ENCODE measurements at places on chromosomes 11 and 22. TPM values are rescaled to one million over a fixed set of nuclear protein-coding genes. Genes with fewer than 3 reads are reported as not detected.

DNA sequence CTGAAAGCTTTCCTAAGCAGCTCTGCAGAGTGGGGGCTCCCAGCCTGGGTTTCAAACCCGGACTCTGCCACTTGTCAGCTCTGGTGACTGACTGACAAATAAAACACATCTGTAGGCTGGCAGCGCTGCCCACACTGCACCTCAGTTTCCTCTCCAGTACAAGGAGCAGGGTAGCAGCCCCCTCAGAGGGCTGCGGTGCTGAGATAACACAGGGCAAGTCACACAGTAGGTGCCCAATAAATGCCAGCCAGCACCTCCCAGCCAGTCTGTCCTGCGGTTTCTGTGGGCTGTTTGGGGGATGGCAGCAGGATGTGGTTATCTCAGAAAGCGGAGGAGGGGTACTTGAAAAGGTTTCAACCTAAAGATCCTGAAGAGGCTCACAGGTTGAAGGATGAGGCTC is 1.5 kb downstream of the SYT12 start:
- DNase-seq = no peak

DNA sequence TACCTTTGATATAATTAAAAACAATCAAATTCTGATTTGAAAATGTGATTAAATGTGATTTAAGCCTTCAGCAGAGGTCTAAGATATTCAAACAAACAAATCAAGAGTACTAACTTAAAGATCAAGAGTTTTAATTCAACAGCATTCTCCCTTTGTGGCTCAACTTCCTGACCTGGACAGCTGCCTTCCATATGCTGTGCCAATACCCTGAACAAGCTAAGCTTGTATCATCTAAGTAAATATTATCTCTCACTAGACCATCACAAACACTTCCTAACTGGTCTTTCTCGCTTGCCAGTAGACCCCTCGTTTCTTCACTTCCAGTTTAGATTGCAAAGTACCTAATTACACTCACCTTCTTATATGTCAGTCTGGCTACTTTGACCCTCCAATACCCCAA is 35.9 kb upstream of the P4HA3 start:
- no peak for DNase-seq

Gene TSSC4
- polyA plus RNA-seq = 51.1 TPM

- no peak for DNase-seq
Observed at GRCh38 chr22:46609175-46609690, 11.0 kb upstream of the GRAMD4 start.

- no peak for DNase-seq
Observed at GRCh38 chr22:27433585-27434190, 367.9 kb downstream of the MN1 start.

GRCh38 chr22:41000941-41001721 is 50.0 kb downstream of the RBX1 start:
- no peak for DNase-seq

GRCh38 chr11:64233913-64234586 is at the start of gene VEGFB:
TSS of gene VEGFB (plus strand) at chr11:64234584. CDS start at chr11:64234834, 250 bp downstream.
- DNase-seq = peak; percentile 91

- DNase-seq = peak; percentile 78
Observed at GRCh38 chr11:126284829-126285228, 1.9 kb downstream of the TIRAP start.

DNA sequence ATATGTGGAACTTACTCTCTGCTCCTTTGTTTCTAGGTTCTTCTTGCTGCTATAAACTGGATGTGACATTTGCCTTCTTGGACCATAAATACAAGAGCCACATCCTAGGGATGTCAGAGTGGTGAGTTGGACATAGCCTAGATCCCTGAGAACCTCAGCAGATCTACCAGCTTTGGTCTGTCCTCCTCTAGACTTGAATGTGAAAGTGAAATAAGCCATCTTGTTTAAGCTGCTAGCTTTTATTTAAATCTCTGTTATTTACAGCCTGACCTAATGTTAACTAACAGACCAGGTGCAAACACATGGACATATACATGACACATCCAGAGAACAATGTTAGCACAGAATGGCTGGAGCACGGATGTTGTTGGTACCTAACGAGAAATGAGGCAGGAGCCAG is 36.0 kb downstream of the SLN start:
- no peak for DNase-seq

- DNase-seq = no peak
Observed at GRCh38 chr11:3144296-3145205, 20.6 kb downstream of the OSBPL5 start.

- DNase-seq = no peak
Observed at GRCh38 chr11:122248939-122249338, 132.9 kb upstream of the BLID start.

- no peak for DNase-seq
Observed at GRCh38 chr11:64490562-64491216, 100.3 kb upstream of the SLC22A12 start.

DNA sequence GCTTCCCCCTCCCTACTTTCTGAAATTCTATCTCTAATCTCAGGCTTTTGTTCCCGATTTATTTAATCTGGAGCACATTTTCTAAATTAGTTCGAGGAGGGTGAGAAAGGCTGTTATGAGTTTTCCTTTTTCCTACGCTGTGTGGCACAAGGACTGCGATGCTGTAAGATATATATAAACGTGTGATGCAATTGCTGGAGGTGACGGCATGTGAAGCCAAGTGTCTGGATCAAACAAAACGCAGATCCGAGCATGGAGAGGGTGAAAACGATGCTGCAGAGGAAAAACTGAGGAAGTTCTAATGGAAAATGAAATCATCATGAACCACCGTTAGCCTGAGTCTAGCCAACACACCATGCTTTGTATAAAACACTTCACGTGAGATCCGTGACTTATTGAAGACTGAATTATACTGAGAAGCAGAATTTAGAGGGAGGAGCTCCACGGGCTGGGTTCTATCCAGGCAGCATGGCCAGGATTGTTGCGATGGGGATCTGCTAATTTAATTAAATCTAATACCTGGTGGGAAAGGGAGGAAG is 4.4 kb downstream of the PKNOX2 start:
- DNase-seq = no peak

DNA sequence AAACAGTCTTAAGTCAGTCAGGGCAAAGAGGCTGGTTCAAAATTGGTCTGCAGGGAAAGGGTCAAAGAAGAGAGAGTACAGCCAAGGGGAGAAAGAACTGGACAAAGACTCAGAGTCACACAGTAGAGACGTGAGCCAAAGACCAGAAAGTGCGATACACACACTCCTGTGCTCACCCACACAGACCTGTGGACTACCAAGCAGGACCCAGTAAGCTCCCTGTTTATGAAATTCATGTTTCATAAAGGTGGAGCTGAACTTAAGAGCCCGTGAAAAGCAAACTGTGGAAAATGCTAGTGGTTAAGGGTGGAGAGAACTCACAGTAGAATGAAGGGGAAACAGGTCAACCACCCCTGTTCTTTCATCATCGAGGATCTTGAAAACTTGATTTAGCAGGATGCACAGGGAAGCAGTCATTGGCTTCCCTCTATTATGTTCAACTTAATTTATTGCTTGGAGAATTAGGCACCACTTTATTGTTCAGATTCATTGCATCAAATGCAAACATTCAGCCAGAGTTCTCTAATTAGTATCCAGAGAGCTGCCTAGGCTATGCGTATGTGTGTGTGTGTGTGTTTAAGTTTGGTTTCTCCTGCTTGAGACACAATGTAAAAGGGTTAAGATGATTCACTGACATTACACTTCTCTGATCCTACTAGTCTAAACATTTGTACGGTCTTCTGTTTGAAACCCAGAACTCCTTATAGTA is 160.9 kb upstream of the MTMR2 start:
- no peak for DNase-seq

Gene ZBTB16
- 9.9 TPM for polyA plus RNA-seq

DNA sequence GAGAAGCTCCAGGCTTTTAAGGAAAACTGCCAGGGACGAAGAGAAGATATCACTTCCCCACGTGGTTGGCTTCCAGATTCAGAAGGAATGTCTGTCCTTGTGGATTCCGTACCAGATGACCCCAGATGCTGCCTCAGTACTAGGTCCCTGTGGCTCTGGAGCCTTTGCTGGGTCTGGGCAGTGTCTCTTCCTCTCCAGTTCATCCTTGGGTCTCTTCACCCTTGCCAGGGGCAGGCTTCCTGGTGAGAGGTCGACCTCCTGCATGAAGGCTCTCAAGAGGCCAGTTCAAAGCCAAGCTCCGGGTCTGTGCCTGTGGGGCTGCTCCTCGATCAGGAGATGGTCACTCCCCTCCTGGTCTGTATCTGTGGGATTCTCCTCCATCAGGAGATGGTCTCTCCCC is 74.7 kb upstream of the B3GAT1 start:
- DNase-seq = no peak

DNA sequence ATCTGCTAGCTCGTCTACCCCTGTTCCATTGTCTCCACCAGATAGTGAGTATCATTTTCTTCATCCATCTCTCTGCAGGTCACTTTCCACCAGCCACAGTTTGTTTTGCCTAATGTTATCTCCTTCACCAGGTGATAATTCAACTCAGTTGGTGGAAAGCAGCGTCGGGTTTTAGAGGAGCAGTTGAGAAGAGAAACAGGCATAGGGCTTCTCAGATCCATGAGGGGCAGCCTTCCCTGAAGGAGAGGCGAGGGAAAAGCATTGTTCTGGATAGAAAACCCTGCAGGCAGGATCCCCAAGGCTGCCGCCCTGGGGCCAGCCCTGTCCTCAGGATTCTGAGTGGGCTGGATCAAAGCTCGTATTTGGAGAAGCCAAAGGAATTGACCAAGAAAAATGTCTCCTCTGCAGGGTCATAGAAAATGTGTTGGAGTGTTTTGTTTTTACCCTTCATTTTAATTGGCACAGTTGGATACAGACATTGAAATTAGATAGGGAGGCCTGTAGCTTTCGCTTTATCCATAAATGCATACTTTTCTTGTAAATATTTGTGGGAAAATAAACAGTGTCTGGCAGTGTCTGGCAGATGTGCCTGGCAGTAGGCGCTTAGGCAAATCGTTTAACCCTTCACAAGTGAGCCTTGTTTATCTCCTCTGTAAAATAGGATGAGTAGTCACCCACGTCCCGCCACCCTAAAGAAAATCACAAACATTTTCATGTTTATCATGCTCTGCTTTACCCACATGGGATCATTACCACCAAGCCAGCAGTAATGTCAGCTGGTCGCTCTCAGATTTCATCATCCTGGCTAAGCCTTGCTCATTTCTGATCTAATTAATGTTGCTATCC is 73.4 kb upstream of the TTC12 start:
- DNase-seq = no peak

GRCh38 chr11:60282286-60282685 is 1.8 kb downstream of the MS4A4A start:
- no peak for DNase-seq

DNA sequence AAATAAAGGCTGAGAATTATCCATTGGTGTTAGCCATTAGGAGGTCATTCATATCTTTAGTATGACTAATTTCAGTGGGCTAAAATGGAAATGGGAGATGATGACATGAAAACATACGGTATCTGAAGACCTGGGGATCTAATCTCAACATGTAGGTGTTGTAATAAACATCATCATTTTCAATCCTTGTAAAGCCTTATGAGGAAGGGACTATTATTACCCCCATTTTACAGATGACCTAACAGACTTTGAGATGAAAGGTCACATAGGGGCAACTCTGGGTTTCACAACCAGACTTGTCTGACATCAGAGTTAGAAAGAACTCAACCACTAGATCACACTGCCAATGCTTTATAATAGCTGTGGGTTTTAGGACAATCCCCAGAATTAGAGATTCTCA is 34.8 kb upstream of the TMEM135 start:
- DNase-seq = no peak

DNA sequence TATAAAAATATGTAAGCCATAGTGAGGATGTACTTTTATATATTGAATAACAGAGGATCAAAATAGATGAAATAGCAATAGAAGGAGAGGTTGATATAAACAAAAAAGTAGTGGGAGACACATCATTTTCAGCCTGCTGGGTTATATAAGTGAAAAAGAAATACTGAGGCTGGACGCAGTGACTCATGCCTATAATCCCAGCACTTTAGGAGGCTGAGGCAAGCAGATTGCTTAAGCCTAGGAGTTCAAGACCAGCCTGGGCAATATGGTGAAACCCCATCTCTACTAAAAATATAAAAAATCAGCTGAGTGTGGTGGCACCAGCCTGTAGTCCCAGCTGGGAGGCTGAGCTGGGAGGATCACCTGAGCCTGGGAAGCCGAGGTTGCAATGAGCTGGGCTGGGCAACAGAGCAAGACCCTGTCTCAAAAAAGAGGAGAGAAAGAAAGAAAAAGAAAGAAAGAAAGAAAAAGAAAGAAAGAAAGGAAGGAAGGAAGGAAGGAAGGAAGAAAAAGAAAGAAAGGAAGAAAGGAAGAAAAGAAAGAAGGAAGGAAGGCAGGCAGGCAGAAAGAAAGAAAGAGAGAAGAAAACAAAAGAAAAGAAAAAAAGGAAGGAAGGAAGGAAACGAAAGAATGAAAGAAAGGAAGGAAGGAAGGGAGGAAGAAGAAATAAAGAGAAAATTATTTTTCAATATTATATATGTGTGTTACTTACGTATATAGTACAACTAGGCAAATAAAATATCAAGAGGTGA is 7.0 kb upstream of the P2RY2 start:
- DNase-seq = peak; percentile 11
